ENCODE measurements at places on chromosomes 6 and 20.

- DNase-seq = peak; percentile 36
Measured at GRCh38 chr6:112288475-112288874, 34.1 kb upstream of the LAMA4 start.

DNA sequence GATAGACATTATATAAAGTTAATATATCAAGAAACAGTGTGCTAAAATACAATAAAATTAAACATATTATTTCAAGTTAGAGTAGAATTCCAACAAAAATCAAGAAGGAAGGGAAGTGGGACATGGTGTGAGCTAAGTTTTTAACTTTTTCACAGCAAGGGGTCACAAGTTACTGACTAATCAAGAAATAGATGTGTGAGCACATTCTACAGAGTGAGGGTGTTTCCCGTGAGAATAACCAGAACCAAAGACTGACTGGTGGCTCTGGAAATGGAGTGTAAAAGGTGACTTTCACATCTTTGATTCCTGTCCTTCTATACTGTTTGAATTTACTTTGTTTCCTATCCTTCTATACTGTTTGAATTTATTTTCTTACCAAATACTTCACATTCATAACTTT, 206.6 kb downstream of the TASP1 start:
- no peak for DNase-seq

DNA sequence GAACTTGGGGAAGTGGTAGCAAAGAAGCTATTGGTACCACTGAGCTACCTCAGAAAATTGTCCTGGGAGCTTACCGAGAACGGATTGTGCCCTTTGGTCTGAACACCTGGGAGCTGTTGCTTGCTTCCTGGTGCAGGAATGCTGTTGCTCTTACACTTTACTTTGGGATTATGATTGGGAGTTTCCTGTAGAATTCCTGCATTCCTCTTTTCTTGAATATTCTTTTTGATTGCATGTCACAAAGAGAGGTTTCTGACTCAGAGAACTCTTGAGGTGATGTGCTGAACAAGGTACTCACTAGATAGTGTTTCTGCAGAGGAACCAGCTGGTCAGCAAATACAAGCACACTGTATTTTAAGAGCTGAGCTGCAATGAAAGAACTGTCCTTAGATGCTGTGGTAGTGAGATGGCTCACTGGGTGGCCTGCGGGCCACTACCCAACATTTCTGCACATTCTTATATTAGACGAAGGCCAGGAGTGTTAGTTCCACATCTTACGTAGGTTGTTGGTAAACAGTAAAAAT, 35.0 kb downstream of the LRRC1 start:
- DNase-seq = no peak

GRCh38 chr6:45586216-45587171, 208.8 kb upstream of the SUPT3H start:
- no peak for DNase-seq

DNA sequence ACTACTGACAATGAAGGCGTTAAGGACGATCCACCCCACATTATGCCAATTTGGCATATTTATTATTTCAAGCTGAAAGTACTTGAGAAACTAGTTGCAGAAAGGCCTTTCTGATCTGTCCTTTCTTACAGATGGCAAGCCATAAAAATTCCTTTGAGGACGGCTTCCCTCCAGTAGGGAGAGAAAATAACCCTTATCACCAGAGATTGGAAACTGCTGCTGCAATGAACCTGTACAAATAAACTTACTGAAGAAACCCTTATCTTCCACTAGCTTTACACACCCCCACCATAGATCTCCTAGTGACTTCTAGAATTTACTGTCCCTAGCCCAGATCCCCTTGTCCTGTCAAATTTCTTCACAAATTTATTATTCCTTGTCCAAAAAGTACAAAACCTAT, 105.2 kb downstream of the MAP7 start:
- no peak for DNase-seq

GRCh38 chr6:103885446-103885845, 974.3 kb downstream of the HACE1 start:
- DNase-seq = no peak

- peak; percentile 43 for DNase-seq
Measured at GRCh38 chr20:62355516-62355877, 11.6 kb downstream of the LAMA5 start.

GRCh38 chr20:34461779-34462087, 54.5 kb upstream of the DYNLRB1 start:
- no peak for DNase-seq

DNA sequence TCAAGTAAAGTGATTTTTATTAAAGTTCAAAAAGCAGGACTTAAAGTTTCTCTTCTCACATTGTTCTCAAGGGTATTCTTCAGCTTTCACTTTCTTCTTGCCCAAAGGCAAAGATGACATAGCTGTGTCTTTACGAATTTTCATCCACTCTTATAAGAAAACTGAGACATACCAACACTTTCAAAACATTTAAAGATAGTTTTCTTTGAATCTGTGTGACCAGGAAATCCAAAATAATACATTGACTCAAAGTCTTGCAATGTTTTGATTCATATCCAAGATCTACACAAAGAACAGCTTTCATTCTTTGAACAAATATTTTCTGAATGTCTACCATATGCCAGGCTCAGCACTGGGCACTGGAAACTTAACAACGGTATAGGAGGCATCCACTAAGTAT, 117.9 kb downstream of the SIM1 start:
- no peak for DNase-seq

- no peak for DNase-seq
Measured at GRCh38 chr20:1895674-1896483, 672 bp downstream of the SIRPA start.

DNA sequence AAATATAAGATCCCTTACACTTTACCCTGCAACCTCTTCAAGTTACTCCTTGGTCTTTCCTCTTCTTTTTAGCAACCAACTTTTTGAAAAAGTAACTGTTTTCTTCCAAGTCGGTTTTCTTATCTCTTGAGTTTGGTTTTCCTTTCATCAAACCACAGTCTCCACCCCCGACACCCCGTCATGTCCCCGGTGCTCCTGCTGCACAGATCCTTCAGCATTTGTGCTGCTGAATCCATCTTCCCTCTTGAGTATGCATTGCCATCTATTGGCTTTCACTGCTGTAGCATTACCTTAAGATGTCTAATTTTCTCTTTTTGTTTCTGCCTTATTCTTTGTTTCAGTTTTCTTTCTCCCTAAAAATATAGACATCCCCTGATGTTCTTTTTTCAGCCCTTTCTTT, 11.9 kb upstream of the TNFRSF21 start:
- DNase-seq = no peak

DNA sequence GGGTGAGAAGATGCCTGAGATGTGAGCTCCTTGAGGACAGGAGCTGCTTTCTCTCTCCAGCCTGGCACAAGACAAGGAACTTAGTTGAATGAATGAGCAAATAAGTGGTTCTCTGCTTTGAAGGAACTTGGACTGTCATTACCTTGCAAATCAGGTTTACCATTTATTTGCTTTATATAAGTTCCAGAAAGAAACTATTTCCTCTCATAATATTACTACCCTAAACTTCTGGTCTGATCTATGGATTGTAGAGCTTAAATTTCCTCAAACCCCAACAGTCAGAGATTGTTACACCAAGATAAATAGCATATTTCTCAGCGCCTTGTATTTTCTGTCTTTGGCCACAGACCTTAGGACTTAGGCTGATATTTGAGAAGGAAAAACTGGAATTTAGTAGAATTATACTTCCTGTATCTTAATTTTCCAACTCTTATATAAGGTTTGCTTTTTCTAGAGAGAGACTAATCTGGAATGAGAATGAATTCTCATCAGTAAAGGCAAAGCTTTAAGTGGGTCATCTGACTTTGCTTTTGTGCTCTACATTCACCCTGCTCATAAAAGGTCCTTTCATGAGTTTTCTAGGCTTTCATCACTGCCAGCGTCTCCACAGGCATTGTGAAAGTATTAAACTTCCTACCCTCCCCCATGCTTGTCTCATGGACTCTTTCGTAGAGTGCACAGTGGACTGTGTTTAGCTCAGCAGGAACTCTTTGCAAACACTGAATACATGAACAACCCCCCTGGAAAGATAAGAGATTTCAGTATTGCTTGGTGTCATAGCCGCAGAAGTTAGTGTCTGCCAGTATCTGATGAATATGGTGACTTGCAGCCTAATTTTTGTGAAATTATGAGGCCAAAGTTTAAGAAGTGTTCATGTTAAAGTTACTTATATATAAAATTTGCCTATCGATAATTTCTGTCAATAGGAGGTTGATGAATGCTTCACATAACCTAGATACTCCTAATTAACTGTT, 74.0 kb downstream of the PTPRA start:
- peak; percentile 24 for DNase-seq

GRCh38 chr20:50389808-50390684, 120.1 kb upstream of the PTPN1 start:
- DNase-seq = no peak

DNA sequence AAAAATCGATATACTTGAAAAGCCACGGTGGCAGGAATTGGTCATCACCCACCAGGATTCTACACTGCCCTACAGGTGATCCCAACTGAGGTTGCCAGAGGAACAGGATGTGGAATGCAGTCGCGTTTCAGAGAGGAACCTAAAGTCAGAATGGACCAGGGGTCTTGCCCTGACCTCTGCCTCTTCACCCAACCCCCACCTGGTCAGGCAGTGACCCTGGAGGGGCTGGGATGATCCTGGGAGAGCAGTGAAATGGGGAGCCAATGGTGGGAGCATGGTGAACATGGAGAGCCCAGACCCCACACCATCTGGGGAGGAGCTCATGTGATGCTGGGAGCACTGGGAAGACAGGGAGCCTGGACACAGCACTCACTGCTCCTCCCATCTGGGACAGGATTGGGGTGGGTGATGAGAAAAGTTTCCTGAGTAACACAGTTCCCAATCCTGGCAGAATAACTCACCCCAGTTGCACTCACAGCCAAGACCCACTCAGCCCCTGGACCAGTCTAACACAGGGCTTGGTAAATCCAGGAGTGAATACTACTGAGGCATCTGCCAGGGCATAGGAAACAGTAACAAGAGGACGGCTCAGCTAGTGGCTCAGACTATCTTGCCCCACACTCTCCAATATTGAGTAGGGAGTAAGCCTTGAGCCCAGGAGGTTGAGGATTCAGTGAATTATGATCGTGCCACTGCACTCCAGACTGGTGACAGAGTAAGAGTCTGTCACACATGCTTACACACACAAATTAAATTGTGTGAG, 1.7 kb upstream of the ULBP2 start:
- peak; percentile 18 for DNase-seq

- DNase-seq = no peak
Measured at GRCh38 chr6:157721426-157721825, 101.6 kb upstream of the SNX9 start.

DNA sequence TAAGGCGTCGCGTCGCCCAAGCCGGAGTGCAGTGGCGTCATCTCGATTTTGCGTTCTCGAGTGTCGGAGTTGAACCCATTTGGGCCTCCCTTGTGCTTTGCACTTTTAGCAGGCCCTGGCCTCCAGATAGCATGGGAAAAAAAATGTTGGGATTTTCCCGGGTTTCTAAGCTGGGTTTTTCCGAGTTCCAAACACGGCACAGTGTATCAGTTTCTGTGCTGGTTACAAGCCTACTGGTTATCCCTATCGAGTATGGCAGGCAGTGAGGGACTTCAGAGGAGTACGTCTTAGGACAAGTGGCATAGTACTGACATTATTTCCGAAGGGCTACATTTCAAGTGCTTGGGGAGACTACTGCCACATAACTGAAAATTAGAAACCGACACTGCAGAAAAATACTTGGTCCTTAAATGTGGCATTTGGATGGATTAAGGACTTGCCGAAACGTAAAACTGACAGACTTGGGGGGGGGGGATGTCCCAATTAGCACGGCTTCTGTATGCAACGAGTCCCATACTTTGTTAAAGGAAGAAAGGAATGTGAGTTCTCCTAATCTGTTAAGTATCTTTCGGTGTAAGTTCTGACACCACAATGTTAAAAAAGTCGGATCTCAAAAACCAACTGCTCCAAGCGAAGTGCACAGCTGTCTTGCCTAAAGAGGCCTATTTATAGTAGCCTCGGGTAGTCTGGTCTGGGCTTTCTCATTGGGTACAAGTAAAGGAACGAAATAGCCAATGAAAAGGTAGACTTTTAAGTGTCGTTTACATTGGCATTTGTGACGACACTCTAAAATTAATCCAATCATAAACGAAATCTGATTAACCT, 70.2 kb downstream of the HFE start:
- DNase-seq = peak; percentile 94

DNA sequence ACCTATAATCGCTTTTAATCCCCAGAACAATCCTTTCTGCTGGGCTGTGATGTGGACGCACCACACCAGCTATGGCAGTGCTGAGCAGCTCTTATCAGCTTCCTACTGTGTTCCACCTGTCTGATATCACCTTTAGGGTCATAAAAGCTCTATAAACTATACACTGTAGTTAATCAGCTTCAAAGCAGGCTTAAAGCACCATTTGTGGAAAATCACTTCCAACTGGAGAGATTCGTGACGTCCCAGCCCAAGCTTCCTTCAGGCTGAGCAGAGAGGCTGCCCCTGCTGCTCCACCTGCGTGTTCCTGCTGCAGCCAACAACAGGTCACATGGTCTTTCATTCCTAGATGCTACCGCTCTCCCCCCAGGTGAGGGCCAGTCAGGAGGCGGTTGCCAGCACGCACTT, 156.5 kb downstream of the SMOC2 start:
- DNase-seq = no peak

GRCh38 chr6:100979267-100979666, 98.1 kb upstream of the ASCC3 start:
- DNase-seq = no peak

GRCh38 chr6:63904650-63905248, 269.1 kb downstream of the PHF3 start:
- no peak for DNase-seq

DNA sequence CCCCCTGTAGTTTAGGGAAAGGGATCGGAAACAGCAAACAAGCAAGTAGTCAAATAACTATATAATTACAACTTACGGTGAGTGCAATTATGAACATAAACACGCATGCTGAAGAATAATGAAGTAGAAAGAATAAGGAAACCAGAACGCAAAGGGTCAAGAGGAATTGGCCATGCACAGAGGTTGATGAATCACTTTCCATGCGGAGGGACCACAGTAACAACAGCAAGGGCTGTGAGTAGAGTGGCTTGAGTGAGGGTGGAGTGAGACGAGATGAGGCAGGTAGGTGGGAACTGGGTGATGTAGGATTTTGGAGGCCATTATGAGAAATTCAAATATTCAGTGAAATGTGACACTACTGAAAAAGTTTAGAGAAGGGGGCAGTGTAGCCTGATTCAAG, 112.2 kb upstream of the LAMP5 start:
- DNase-seq = no peak

- no peak for DNase-seq
Measured at GRCh38 chr6:33985313-33985751, 160.6 kb downstream of the GRM4 start.

- no peak for DNase-seq
Measured at GRCh38 chr20:31522731-31523130, 8.5 kb downstream of the HM13 start.

DNA sequence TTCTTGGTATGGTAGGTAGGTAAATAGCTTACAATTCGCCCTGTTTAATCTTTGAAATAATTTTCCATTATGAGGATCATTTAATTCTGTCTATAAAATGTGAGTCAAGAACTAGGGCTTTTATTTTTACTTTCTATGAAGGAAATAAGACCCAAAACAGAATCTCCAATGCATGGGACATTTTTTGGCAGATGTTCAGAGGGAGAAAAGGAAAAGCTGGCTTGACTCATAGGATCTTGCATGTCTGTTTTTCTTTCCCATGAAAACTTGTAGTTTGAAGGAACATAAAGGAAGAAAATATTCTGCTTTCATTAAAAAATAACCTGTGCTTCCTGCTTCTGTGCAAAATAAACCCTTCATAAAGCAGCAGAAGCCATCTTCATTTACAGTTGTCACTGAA, 143.1 kb upstream of the INSM1 start:
- no peak for DNase-seq

- DNase-seq = no peak
Measured at GRCh38 chr6:34523441-34524206, 32.5 kb downstream of the SPDEF start.

GRCh38 chr6:158631678-158632537, 12.6 kb downstream of the DYNLT1 start:
- peak; percentile 70 for DNase-seq
